ENCODE measurements at places on chromosomes 4 and X.

- no peak for DNase-seq
These were observed 9.2 kb downstream of the SPIN3 start for GRCh38 chrX:56986138-56986537.

DNA sequence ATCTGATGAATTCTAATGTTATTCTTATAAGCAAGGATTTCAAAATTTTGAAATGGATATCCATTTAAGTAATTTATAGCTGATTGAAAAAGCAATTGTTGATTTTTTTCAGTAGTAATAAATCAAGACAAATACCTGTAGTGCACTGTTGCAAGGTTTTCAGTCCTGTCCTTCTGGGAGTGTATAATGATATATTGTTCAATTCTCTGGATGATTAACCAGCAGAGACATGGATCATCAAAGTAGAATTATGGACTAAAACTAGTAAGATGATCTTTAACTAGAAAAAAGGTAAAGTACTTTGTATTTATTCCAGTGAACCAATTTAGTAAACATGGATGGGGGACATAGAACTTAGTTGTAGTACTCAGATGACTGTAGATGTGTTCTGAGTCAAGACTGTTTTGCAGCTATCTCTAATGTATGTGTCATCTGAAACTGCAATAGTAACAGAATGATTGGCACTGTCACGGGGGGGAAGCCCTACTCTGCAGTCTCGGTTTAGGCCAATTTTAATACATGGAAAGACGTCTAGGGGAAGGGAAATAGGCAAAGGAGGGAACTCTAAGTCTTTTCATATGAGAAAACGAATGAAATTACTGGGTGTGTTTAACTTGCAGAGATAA, 121.9 kb downstream of the GLRA3 start:
- no peak for DNase-seq

GRCh38 chr4:2963966-2964471, 648 bp downstream of the GRK4 start:
- DNase-seq: no peak

DNA sequence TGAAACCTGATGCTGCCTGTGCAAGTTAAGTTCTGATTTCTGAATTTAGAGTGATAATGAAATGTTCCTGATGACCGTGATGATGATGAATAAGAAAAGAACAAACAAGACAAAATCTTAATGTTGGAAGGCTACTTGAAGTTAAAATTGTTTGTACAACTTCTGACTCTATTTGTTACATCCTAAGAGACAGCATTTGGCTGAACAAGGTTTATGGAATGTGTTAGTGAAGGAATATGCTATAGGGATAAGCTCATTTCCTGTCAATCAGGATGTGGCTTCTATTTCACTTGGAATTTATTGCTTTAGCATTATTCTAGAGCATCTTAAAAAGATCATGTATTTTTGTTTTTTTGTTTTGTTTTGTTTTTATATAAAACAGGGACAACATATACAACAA, 267.5 kb downstream of the FAT4 start:
- no peak for DNase-seq

DNA sequence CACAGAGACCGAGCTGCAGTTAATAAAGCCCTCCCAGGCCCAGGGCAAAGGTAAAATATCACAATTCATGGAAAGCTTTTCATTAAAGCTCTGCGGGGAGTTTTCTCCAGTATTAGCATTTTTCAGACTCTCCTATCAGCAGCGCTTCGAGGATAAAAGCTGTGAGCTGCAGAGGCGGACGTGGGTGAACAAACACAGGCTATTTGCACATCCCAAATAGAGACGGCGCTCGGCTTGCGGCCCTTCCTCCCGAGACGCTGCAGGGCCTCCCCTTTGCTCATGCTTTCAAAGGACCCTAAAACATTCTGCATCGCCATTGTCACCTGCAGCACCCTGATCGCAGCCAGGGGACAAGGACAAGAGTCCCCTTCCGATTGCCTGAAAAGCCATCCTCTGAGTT, 97.3 kb downstream of the SORCS2 start:
- no peak for DNase-seq

DNA sequence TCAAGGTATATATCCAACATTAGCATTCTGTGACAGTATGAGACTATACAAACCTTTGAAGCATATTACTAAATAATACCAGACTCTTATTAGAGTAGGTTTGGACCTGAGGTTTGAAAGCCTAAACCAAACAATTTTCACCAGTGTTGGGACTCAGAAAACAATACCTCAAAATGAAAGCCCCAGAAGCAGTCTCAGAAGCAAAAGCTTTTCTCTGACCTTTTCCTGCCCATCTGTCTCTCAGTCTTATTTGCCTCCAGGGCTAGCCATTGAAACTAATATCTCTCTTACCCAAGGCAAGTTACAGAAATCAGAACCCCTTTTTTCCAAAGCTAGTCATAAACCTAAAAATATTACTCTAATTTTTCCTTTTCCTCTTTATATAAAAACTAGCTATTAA, 163.3 kb downstream of the PTCHD1 start:
- DNase-seq: no peak

- no peak for DNase-seq
These were observed 23.1 kb downstream of the CD40LG start for GRCh38 chrX:136671006-136671610.

- DNase-seq: no peak
These were observed 26.9 kb downstream of the PCGF3 start for GRCh38 chr4:732486-732885.

DNA sequence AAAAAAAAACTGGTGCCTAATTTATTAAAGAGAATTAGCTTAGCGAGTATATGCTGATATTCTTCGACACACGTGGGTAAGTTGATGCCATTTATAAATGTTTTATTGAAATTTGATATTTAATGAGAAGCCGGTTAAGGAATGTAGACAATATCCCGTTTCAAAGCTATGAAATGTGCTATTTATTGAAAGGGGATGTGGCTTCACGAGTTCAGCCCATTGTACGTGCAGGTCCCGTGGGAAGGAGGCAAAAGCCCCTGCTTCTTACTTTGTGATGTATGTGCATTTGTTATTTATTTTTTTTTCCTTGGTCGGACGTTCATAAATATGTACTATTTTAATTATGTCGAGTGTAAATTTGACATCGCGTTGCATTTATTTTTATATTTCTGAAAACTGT, 20.2 kb downstream of the SHOX start:
- no peak for DNase-seq

GRCh38 chr4:133137571-133137970, 11.5 kb upstream of the PCDH10 start:
- DNase-seq: no peak

DNA sequence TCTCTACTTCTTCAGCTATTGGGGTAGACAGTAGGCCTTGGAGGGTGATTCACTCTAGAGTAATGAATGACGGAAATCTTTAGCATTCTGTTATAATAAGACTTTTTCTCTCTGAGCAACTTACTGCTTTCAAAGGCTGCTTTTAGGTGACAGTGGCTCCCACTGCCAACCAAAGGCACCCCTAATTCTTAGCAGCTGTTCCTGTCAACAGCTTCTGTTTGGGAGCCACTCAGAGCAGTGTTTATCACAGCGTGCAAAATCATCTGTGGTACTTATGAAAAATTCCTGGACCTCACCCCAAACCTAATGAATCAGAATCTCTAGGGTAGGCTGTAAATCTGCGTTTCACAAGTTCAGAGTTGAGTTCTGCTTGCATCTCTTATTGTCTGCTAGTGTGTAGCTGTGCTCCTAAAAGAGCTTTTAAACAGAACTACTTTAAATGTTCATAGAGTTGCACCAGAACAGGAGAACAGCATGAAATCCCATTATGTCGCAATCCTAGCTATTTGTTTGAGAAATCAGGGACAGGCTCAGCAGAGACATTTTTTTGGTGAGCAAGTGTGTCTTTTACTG, 52.8 kb upstream of the POU4F2 start:
- DNase-seq: no peak

DNA sequence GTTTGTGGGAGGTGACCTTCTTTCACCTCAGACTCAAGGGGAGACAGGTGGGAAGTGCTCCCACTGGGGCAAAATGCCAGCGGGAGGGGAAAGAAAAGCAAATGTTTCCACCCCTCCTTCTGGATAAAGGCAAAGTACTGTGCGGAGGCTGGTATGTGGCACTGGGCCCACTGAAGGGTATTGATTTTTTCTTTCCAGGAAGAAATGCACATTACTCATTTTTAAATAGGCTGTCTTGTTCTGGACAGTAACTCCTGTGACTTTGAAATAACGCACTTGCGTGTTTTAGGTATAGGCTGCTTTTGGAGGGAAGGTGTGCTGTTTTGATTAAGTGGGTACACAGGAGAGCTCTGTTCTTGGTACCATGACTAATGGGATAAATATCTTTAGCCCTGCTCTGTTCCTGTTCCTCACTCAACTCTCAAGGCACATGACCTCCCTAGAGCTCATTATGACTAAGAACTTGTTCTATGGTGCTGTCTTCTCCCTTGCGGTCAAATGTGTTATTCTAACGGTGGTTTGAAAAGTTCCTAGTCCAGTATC, 40.7 kb upstream of the MBTPS2 start:
- no peak for DNase-seq

DNA sequence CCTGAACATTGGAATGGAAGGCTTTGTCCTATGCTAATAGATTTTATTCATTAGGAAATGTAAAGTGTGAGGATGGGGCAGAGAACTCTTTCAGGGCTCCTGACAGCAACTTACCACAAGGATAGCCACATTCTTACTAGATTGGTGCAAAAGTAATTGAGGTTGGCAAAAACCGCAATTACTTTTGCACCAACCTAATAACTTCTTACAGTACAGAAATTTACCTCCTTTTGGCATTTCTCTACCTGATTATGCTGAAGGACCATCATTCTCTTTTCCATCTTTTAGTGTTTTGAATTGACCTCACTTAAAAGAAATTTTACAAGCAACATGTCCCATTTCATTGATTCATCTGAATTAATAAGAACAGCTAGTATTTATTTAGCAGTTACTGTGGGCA, 109.2 kb upstream of the AP1S2 start:
- no peak for DNase-seq

DNA sequence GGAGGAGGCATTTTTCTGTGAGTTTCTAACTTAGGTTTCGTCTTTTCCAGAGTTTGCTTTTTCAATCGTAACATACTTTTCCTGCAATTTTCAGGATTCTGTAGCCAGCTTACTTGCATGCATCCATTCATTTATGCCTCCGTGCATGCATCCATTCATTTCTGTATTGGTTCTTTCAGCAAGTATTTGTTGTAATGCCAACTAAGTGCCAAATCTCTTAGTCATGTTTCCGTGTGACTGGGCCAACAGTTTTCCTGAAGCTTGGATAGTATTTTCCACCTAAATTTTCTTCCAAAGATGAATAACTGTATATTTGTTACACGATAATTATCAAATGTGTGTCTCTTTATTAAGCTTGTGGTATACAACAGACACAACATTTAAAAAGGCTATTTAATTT, 41.5 kb downstream of the CBLL2 start:
- no peak for DNase-seq

DNA sequence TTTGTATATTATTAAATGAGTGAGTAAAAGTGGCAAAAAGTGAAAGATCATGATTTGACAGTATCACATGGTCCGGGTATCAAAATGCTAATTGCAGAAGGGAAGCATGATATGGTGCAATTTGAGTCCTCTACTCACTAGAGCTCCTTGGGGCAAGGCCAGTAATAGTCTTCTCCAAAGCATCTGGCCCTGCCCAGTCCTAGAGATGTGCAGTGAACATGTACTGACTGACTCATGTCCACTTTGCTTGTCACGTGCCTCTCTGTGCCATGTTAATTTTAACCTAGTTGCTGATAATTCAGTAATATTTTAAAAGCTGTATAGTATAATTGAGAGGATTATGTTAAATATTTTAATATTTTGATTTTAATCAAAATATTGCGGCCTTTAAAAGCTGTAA, 54.6 kb upstream of the TENM3 start:
- DNase-seq: no peak

GRCh38 chr4:37223732-37224131, 20.8 kb upstream of the NWD2 start:
- DNase-seq: no peak

- no peak for DNase-seq
These were observed 515.5 kb upstream of the AGA start for GRCh38 chr4:177957596-177958360.

- no peak for DNase-seq
These were observed 824 bp downstream of the TBC1D14 start for GRCh38 chr4:6910340-6910959.

GRCh38 chr4:93243262-93243661, 585.3 kb upstream of the ATOH1 start:
- no peak for DNase-seq

DNA sequence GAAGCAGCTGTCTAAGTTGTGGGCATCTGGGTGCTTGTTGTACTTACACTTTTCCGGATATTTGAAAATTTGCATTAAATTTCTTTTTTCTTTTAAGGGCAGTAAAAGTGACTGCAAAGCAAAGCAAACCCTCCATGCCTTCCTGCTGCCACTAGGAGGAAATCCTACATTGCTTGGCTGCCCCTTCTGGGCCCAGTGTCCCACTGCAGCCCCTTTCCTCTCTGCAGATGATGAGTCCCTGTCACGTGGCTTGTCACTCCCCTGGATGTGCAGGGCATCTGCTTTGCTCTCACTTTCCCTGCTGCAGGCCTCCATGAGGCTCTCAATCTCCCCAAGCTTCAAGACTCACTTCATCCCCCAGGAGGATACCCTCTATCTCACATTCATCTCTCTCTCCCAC, 12.7 kb downstream of the TSR2 start:
- no peak for DNase-seq

DNA sequence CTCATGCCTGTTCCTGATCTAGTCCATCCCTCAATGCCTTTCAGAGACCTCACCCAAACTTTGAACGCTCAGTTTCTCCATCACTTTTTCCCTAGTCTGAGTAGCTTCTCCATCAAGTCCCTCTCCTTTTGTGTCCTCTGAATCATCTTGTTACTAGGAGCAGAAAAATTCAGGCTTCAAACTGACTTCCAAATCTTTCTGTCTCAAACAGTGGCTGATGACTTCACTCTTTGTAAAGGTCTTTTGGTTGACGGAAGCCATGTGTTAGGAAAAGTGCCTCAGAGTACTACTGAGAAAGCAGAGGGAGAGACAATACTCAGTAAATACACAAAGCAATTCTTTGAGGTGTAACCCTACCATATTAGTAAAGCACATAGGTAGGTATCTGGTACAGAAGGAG, 65.7 kb upstream of the CAMK2D start:
- DNase-seq: no peak

DNA sequence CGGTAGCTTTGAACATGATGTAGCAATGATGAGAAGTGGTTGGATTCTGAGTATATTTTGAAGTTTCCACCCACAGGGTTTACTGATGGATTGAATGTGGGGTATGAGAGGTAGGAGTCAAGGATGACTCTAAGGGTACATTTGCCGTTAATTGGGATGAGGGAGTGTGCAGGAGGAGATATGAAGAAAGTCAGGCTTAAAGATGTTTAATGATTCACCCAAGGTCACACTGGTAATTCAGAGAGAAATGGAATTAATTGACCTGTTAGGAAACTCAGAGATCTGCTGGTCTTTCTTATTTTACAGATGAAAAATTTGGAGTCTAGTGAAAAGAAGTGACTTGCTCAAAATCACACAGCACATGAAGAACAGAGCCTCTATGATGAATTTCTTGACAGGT, 390.7 kb downstream of the GBA3 start:
- DNase-seq: no peak

GRCh38 chr4:143575331-143575730, 61.8 kb downstream of the SMARCA5 start:
- DNase-seq: no peak

All from stimulated activated CD4-positive, alpha-beta T cell treated with anti-CD3 and anti-CD28 coated beads, Interleukin-2, amount 100 ng/mL, for 4 hours (primary cell).